ENCODE measurements at places on chromosomes 12 and 14. TPM values are rescaled to one million over a fixed set of nuclear protein-coding genes. Genes with fewer than 3 reads are reported as not detected.

The FITM1 gene
- 0.58 TPM for total RNA-seq

The TAS2R19 gene
- 3.9 TPM for total RNA-seq

The EMP1 gene
- 36.7 TPM for total RNA-seq

The SALL2 gene
- total RNA-seq, result 1.2 TPM

The GPR132 gene
- total RNA-seq, result 46.5 TPM

The CABP1 gene
- total RNA-seq, result 6.9 TPM

The HOXC11 gene
- not detected for total RNA-seq

The MOAP1 gene
- total RNA-seq, result 25.4 TPM

The RNF34 gene
- 98.5 TPM for total RNA-seq

The TSPAN19 gene
- total RNA-seq, result not detected

The HAL gene
- 0.53 TPM for total RNA-seq

The PTPRO gene
- 0.37 TPM for total RNA-seq

The PLA2G1B gene
- total RNA-seq, result not detected

The WDR89 gene
- 23.8 TPM for total RNA-seq

The DPY19L2 gene
- total RNA-seq, result 0.50 TPM

The NINJ2 gene
- 9.2 TPM for total RNA-seq

The MANSC1 gene
- total RNA-seq, result 0.74 TPM

The TAS2R20 gene
- 1.9 TPM for total RNA-seq

The TMX1 gene
- total RNA-seq, result 51.9 TPM

The RAB5B gene
- total RNA-seq, result 34.2 TPM

The PTPN6 gene
- 134 TPM for total RNA-seq
